ENCODE measurements at places on chromosomes 5 and 9.
A peak's percentile ranks its signal among the peaks of the same experiment; 100 is the strongest.

GRCh38 chr5:137792303-137792702 is 38.1 kb upstream of the HNRNPA0 start:
- DNase-seq: no peak

DNA sequence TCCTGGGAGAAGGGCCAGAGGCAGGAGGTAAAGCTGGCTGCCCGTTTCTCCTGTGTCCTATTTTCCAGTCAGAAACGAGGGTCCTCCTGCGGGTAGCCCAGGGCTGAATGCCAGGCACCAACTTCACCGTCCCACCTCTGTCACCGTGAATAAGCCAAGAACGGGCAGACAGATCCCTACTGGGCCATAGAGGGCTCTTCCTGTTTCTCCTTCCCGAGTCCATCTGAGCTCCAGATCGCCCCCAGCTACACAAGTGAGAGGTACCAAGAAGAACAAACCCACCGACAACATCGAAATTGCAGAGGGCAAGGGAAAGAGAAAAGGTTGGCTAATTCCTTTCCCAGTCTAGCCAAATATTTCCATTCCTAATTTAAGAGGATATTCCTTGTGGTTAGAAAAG is 93.7 kb downstream of the SPOCK1 start:
- DNase-seq: no peak

DNA sequence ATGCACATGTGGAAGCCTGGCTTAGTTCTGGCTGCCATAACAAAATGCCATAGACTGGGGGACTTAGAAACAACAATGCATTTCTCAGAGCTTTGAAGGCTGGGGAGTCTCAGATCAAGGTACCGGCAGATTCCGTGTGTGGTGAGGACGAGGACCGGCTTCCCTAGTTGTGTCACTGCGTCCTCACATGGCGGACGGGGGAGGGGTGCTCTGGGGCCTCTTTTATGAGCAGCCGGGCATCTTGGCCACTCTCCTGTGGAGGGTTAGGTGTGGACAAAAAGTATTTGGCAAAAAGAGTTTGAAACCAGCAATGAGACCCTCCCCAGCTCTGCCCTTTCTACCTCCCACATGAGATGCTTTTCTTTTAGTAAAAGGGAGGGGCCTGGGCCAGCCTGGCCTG is 118.5 kb upstream of the LPCAT1 start:
- DNase-seq: no peak

DNA sequence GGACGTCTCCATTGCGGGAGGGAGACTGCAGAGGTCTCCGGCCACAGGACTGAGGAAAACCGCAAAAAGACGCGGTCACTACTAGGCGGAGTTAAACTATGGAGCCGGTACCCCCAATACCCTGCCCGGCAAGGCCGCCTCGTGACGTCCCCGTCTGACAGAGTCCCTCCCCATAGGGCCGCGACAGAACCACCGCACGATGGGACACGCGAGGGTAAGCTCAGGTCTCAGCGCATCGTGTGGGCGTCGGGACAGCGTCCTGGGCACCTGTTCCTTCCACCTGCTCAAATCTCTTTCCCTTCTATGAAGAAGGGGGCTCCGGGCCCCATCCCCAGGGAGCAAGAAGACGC is 35.2 kb upstream of the GLDC start:
- peak; percentile 48 for DNase-seq

DNA sequence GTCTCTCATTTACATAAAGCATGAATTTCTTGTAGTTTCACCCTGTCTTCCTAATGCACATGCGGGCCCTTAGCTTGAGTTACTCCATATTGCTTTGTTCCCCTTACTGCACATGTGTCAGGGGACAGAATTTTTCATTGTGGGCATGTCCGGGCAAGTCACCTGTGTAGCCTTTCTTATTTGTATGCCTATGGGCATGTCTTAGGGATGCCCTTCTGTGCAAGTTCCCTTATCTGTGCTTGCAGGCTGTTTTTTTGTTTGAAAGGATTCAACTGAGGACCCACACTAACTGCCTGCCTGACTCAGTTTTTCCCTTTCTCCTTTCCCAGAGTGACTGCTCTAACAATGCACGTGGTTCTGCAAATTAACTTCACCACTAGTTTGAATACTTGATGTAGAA is 161.7 kb downstream of the YTHDC2 start:
- DNase-seq: no peak

DNA sequence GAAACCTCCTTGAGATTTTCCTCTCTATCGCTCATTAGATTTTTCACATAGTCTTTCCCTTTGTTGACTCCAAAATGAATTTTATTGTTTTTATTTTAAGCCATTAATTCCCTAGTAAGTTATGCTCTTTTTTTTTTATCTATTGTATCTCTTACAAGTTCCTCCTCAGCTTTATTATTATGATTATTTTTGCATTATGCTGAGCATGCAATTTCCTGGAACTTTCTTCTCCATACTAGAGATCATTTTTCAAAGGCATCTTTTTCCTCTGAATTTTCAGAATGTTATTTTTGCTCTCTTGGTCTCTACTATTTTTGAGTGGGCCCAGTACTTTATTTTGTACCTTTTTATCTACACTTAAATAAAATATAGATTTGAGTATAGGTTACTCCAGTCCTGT is 376.6 kb upstream of the SEMA6A start:
- no peak for DNase-seq

GRCh38 chr9:94867842-94868312 is 141.4 kb downstream of the AOPEP start:
- DNase-seq: no peak

DNA sequence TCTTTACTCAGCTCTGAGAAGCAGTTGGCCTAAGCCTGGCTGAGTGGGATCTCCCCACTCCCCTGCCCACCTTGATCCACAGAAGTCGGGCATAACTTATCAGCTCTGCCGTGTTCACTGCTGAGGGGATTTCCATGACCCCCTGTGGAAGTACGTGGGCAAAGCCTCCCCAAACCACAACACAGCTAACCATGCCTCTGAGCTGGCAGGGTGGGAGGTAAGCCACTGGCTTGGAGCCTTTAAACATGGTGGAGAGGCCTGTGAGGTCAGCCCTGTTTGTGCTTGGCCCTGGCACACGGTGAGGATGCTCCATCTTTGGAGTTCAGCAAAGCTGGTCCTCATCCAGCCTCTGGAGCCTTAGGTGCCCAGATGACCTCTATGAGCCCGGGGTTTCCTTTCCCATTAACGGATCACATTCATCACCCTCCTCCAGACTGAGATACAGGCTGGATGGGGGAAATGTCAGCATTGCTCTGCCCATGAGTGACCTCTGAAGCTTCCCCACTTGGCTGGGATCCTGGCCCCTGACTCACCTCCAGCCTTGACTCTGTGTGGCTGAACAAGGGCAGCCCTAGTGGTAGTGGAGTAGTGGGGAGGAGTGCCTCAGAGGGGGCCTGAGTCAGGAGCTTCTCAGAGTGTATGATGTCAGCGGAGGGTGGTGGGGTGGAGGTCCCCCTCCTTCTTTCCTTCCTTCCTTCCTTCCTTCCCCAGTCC is 6.2 kb downstream of the PDLIM4 start:
- DNase-seq: no peak

- no peak for DNase-seq
Measured at GRCh38 chr5:110203661-110204060, 513.9 kb downstream of the MAN2A1 start.

- DNase-seq: no peak
Measured at GRCh38 chr5:150080696-150081435, 5.5 kb downstream of the CSF1R start.

- no peak for DNase-seq
Measured at GRCh38 chr5:55896663-55897062, 45.5 kb downstream of the IL31RA start.

- DNase-seq: no peak
Measured at GRCh38 chr9:71876106-71876505, 34.9 kb downstream of the ABHD17B start.

DNA sequence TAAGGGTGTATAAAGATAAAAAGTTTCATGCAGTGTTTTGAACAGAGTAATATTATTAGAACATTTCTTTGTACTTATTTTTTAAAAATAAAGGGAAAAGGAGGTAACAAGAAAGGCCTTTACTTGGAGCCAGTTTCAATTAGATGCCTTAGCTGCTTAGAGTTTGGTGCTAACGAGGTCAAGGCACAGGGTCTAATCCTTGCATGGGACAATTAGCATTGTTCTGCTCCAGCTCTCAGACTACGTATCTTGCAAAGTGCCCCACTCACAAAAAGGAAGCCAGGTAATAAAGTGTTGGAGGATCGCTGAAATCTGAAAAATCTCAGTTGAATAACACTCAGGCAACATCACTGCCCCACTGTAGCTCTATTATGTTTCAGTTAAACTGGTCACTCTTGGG is 2011.3 kb downstream of the EFNA5 start:
- DNase-seq: no peak

GRCh38 chr9:121830441-121831140 is 179.2 kb downstream of the DAB2IP start:
- no peak for DNase-seq

GRCh38 chr9:121604242-121604641 is 47.2 kb upstream of the DAB2IP start:
- DNase-seq: no peak

- no peak for DNase-seq
Measured at GRCh38 chr5:31866166-31866565, 227.2 kb downstream of the PDZD2 start.

DNA sequence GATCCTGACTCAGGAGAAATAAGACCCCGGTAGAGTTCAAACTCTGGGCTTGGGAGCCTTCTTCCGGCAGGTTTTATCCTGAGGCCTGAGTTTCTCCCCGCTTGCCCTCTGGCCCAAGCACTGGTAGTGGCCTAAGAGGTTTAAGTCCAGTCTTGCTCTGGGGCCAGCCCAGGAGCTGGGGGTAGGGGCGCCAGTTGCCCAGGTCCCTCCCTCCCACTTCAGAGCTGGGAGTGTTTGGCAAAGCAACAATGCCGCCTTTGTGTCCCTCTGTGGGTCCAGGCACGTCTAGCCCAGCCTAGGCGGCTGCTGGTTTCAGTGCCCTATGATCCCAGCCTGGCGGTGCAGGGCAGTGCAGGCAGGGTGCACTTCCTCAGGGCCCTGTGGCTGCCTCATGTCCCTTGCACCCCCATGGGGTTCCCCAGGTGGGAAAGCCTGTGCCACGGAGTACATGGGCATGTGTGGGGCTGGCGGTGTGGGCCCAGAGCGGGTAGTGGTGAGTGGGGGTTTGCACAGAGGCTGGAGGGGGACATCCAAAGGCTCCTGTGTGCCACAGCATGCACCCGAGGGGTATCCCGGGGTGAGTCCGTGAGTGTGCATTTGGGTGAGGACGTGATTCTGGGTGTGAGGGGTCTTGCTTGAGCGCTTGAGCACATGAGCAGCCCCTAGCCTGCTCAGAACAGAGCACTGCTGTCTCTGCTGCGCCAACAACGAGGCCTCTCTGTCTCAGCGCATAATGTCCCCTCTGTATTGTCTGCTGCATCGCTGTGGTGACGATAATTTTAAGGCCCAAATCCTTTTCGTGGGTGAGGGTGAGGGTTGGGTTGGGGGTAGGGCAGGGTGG is 61.7 kb upstream of the PSD2 start:
- no peak for DNase-seq

GRCh38 chr5:58810086-58810485 is 227.2 kb downstream of the RAB3C start:
- DNase-seq: no peak

GRCh38 chr9:110951805-110952539 is 86.3 kb downstream of the LPAR1 start:
- no peak for DNase-seq

- DNase-seq: no peak
Measured at GRCh38 chr9:109705515-109705914, 74.5 kb upstream of the PALM2AKAP2 start.

DNA sequence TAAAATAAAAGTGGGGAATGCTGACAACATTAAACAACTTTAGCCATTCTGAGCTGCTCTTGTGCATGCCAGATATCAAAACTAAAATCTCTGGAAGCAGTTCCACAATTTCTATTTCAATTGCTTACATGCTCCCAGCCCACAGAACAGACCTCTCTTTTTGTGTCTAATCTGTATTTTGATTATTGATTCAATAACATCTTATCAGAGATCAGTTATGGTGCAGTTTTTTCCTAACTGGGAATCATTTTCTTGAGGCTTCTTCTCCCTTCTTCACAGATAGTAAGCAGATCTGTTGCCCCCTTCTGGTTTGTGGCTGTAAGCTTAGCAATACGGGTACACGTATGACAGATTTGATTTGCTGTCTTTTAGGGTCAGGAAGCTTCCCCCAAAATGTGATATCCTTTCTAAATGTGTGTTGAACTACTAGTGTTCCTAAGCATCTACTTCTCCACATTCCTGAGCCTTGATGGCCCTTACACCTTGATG is 39.4 kb downstream of the MRPS27 start:
- no peak for DNase-seq

DNA sequence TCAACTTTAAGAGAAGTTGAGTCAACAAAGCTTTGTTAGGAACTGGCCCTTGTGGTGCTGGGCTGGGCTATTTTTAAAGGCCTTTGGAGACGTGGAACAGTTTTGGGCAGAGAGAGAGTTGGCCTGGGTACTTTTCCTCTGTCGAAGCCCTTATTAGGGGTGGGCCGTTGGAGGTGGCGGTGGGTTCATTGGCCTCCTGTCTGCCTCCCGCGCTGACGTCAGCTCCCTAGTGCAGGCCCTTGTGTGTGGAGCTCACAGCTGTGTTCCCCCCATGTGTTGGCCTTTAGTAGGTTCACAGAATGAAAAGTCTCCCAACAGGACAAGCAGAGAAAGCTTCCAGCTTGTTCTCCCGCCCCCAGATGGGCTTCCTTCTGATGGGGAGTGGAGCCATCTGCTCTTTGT is 2.7 kb downstream of the NCS1 start:
- no peak for DNase-seq

DNA sequence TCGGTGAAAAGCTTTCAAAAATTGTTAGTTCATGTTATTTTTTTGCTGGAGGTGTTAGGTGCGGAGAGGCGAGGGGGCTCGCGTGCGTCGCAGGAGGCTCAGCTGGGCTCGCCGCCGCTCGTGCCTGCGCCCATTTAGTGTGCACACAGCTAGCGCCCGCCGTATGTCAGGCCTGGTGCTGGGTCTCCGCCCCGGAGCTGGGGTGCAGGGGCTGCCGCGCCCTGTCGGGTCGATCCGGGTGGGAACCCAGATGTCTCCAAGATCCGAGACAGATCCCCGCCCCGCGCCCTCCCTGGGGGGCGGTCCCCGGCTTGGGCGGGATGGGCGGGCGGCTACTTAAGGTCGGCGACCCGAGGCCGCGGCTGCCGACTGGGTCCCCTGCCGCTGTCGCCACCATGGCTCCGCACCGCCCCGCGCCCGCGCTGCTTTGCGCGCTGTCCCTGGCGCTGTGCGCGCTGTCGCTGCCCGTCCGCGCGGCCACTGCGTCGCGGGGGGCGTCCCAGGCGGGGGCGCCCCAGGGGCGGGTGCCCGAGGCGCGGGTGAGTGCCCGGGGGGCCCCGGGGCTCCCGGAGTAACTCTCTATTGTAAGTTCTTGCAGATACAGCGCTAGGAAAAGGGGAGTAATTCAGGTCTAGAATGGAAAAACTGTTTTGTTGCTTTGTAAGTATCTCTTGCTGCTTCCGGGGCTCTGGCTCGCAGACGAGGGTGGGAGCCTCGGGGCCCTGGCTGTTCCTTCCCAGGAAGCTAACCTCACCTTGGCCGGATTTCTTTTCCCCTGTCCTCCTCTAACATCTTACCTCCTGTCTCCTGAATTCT is 31.7 kb downstream of the GSN start:
- no peak for DNase-seq

All from activated CD4-positive, alpha-beta T cell treated with anti-CD3 and anti-CD28 coated beads, Interleukin-2, amount 50 U/mL, for 1 hour (primary cell).